AG20443 (cell line): ENCODE measurements at places on chromosomes 4 and X.

- DNase-seq, result no peak
These were observed 1.6 kb downstream of the HHIP start for GRCh38 chr4:144647590-144647989.

DNA sequence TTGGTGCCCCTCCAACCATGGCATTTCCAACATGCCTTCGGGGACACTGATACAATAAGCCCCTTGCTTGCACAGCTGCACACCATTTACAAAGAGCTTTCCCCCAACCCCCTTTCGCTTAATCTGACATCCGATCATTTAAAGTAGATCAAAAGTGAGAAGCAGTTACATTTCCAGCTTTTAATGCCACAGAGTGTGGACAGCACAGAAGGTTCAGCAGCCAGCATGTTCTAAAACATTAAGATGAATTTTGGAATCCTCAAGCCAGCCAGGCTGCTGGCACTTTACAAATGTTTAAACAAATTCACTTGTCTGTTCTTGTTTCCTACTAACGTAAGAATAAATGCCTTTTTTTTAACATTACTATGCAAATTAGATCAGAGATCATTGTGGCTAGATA is 284.4 kb upstream of the LDB2 start:
- no peak for DNase-seq

- DNase-seq, result no peak
These were observed 17.5 kb upstream of the RGN start for GRCh38 chrX:47060708-47061107.

- DNase-seq, result no peak
These were observed 292.2 kb downstream of the FBXO8 start for GRCh38 chr4:173991316-173991715.

DNA sequence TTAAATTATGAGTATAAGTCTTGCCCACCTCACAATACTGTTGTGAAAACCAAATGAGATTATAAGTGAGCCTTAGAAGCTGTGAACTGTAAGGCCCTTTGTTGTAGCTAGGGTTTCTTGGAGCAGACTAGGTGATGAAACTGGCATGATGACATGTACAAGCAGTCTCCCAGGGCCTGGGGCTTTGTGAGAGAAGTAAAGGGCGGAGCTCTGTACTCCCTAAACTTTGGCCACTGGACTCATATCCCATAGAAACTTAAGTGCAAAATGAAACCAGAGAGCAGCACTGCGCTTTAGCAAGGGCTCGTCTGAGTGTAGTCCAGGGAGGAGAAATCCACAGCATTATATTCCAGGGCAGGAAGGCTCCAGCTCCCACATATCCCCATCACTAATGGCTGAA is 385.6 kb upstream of the FGF16 start:
- no peak for DNase-seq

- no peak for DNase-seq
These were observed 270.6 kb downstream of the BANK1 start for GRCh38 chr4:102061133-102061532.

GRCh38 chrX:42477396-42477795 is 300.6 kb downstream of the PPP1R2C start:
- no peak for DNase-seq

DNA sequence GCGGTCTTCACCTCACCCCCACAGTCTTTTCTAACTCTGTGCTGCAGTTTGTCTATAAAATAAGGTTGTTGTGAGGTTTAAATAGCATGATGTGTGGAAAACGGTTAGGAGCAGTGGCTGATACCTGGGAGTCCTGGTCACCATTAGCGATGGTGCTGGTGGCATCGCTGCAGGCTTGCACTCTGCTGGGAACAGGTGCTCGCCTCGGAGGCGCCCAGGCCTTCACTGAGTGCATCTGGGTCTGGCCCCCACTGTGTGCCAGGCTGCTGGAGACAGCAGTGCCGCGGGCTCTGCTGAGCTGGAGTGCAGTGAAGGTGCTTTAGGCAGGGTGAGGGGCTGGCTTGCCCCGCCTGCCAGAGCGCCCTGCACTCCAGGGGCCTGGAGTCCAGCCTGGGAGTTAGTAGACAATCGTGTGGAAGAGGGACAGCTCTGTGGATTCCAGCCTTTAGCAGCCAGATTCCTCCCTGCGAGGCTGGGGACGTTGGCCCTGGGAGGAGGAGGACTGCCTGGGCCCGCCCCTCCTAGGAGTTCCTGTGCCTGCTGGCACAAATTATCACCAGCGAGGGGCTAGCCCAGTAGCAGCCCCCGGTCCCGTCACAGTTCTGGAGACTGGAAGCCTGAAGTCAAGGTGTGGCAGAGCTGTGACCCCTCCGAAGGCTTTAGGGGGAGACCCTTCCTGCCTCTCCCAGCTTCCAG is 7.3 kb downstream of the RGS12 start:
- DNase-seq, result no peak

DNA sequence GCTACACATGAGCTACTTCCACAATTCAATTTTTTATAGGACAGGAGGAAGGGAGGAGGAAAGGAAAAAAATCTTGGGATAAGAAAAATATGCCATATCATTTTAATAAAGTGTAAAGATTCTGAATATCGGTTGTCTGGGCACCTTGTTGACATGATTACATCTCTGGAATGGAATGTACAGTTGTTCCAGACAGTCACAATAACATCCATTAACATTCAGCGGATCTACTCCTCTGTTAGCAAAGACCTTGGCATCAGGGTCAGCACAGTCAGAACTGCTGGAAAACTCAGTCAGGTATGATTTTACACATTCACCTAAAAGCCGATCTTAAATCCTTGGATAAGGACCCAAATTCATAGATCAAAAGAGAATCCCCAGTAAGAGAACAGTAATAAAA is 85.4 kb upstream of the ARMCX2 start:
- no peak for DNase-seq

DNA sequence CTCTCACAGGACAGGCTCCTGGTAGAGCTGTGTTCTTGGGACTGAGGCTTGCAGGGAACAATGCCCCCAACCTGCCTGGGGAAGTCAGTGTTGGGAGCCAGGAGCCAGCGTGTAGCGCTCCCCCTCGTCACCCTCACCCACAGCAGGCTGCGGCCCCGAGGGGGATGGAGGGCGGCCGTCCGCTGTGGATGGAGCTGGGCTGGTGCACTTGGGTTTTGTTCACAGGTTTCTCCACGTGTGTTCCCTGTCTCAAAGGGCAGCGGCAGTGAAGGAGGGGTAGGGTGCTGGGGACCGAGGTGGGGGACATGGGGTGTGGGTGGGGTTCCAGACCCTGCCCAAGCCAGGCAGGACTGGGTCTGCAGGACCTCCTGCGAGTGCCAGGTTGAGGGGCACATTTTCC is 69.1 kb downstream of the RGS12 start:
- peak; percentile 2 for DNase-seq

DNA sequence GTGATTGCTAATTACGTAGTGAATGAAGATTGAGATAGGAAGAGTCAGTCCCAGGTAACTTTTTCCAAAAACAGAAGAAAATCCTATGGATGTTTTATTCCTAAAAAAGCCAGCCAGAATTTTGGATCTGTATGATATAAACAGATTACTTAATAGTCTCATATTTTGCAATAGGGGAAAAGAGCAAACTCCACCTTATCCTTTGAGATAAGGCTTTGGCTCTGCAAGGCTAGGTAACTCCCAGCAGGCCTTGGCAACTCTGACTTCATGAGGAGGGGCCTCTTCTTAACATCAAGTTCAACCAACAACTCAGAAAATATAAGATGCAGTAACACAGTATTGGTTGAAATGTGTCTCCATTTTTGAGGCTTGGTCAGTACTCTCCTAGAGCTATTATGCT is 98.7 kb upstream of the SLC4A4 start:
- DNase-seq, result no peak

GRCh38 chr4:67332627-67333026 is 212.7 kb downstream of the CENPC start:
- DNase-seq, result peak; percentile 25

DNA sequence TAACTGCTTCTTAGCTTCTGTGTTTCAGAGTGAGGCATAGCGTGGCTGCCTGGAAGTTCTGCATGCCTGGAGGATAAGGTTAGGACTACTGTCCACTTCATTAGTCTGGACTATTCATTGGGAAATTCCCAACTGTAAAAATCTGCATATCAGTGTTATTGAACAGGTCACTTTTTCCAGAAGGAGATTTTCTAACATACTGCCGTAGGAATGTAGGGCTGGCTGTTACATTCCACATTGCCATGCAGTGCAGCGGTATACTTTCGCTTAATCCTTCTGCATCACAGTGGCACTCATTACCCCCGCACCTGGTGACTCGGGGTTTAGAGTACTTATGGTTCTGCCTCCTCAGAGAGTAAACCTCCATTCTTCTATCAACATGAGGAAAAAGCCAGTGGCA is 104.6 kb downstream of the NPFFR2 start:
- DNase-seq, result no peak

DNA sequence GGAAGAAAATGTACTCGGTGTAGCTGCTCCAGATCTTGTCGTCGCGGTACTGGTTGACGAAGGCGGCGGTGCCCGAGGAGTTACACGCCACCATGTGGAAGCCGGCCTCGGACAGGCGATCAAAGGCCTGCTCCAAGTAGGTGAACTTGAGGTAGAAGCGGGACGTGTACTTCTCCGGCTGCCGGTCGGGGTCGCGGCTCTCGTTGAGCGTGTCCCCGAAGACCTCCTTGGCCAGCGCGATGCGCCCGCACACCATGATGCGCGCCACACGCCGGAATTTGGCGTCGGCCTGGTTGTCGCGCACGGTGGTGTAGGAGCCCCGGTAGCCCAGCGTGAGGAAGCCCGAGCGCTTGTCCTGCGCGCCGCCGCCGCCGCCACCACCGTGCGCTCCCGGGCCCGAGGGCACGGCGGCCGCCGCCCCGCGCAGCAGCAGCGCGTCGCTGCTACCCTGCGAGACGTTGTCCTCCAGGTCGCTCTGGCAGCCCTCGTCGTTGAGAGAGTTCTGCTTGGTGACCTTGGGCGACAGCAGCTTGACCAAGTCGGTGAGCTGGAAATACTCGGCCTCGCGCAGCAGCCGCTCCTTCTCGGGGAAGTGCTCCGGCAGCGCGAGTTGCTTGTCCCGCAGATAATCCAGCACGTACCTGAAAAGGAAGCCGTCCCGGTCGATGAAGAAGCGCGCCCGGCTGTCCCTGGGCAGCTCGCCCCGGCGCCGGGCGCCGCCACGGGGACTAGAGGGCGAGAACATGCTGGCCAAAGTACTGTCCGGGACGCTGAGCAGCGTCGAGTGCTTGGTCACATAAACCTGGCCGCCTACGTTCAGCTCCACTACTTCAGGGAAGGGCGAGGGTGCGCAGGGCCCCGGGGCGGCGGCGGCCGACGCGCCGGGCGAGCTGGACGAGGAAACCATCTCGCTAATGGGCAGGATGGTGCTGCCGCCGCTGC is 775 bp downstream of the KCTD8 start:
- DNase-seq, result peak; percentile 14

GRCh38 chr4:185508181-185508580 is 27.1 kb downstream of the PDLIM3 start:
- DNase-seq, result no peak

GRCh38 chrX:12985331-12985730 is 10.4 kb downstream of the TMSB4X start:
- DNase-seq, result no peak

DNA sequence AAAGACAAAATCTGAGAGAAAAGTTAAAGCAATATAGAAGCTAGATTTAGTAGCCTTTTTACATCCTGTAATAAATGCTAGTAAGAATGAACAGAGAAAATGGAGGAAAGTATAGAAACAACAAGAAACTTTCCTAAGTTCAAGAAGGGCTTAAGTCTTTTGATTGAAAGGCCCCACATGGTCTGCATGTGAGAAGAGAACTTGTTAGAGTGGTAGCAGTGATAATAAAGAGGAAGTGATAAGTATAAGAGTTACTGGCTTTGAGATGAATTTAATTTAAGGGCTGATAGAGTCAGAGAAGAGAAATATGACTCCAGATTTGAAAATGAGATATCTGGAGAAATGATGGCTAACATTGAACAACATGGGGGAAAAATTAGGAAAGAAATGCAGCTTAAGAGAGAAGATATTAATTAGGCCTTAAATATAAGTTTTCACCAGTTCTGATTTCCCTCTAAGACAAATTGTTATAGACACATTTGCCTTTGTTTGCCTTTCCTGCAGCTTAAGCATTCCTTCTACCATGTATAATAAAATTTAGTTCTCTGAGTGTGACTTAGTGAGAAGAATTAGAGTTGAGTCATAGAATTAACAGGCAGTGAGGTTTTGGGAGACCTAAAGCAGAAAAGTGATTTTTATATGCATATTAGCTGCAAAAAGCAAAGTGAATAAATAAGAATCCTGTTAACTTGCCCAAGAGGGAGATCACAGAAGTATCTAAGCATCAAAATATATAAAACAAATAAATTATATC is 18.4 kb downstream of the ZFX start:
- no peak for DNase-seq

DNA sequence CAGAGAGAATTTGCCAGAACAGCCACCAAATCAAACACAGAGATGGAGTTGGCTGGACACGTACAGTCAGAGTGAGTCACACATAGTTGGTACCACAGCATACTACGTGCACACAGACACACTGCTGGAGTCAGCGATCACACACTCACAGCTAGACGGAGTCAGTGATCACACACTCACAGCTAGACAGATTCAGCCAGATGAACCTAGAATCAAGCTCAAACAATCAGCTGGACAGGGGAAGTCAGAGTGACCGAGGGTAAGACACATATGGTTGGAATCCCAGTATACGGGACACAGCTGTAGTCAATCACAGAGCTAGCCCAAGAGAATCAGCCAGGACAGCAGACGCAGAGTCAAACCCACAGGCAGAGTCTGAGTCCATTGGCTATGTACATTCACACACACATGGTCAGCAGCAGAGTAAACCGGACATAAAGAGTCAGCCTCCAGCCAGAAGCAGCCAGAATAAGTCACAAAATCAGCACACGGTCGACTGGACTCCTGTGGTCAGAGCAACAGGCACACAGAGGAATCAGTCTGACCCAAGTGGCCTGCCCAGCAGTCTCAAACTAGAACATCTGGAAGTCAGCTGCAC is 4.6 kb downstream of the SLC38A5 start:
- peak; percentile 83 for DNase-seq

DNA sequence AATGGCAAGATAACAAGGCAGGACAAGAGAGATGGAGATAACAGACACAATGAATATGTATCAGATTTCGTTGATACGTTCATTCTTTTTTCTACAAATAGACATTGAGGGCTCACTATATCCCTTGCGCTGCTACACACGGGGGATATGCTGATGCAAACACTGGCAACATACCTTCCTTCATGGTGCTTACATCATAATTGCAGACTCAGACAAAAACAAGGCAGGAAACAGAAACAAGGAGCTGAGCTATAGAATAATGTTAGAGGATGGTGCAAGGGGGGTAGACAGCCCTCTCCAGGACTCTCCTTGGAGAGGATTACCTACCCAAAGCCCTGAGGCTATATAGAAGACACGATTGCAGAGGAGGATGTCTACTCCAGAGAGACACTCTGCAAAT is 1069.5 kb downstream of the DMD start:
- no peak for DNase-seq
